ENCODE measurements at places on chromosomes 1 and 21. TPM values are rescaled to one million over a fixed set of nuclear protein-coding genes. Genes with fewer than 3 reads are reported as not detected.

DNA sequence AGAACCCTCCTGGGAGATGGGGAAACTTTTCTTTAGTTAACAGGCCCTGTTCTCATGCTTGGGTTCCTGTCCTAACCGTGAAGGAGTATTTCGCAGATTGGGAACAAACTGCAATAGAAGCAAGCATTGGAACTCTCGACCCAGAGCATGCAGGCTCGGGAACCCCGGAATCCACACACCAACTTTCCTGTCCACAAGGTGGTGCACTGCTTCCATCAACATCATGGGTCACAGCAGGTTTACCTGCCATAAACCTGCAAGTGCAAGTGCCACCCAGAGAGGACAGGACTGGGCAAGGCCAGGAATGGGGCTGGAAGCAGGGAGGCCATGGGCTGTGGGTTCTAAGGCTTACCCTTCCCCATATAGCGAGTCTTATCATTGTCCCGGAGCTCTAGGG lies 6.9 kb downstream of the ENO1 start:
- no peak for DNase-seq

DNA sequence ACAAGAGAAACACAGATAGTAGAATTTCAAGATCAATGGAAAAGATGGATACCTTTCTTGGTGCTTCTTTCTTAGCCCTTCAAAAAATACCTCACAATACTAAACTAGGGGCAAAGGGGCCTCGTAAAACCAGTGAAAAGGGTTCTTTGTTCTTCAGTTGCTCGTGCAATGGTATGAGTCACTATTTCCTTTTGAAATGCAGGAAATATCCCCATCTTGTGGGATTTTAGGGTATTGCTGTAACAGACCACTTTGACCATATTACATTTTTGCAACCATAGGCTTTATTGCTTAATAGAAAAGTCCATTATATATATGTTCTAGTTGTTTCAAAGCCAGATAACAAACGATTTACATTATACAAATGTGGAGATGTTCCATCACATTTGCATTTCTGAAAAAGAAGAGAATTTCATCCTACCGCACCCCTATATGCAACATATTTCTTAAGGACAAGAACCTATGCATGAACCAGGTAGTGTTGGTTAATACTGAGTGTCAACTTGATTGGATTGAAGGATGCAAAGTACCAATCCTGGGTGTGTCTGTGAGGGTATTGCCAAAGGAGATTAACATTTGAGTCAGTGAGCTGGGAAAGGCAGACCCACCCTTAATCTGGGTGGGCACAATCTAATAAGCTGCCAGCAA lies 88.6 kb upstream of the PKN2 start:
- no peak for DNase-seq

- DNase-seq: no peak
Observed at GRCh38 chr1:6904476-6905170, 119.4 kb downstream of the CAMTA1 start.

DNA sequence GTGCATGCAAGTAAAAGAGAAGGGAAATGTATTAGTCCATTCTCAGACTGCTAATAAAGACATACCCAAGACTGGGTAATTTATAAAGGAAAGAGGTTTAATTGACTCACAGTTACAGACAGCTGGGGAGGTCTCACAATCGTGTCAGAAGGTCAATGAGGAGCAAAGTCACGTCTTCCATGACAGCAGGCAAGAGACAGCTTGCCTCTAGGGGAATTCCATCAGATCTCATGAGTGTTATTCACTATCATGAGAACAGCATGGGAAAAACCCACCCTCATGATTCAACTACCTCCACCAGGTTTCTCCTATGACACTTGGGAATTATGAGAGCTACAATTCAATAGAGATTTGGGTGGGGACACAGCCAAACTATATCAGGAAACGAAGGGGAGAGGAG lies 8.1 kb downstream of the KRTAP21-3 start:
- DNase-seq: no peak

DNA sequence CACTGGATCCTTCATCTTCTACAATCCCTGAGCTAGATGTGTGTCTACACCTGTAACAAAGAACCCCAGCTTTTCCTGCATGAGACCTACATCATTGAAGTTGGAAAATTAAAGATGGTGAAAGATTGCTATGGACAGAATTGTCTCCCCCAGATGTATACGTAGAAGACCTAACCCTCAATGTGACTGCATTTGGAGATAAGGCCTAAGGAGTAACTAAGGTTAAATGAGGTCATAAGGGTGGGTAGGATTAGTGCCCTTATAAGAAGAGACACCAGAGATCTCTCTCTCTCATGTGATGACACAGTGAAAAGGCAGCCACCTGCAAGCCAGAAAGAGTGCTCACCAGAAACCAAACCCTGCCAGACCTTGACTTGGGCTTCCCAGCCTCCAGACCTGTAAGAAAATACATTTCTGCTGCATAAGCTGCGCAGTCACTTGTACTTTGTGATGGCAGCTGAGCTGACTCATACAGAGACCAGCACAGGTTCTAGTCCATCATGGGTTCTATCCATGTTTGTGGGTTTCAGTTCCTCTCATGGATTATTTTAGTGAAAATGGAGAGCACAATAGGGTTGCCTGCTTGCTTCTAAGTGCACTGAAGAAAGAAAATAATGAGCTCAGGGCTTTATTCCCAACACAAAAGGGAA lies 180.8 kb downstream of the TPR start:
- no peak for DNase-seq

- peak; percentile 23 for DNase-seq
Observed at GRCh38 chr1:109969146-109969829, 15.3 kb upstream of the AHCYL1 start.

DNA sequence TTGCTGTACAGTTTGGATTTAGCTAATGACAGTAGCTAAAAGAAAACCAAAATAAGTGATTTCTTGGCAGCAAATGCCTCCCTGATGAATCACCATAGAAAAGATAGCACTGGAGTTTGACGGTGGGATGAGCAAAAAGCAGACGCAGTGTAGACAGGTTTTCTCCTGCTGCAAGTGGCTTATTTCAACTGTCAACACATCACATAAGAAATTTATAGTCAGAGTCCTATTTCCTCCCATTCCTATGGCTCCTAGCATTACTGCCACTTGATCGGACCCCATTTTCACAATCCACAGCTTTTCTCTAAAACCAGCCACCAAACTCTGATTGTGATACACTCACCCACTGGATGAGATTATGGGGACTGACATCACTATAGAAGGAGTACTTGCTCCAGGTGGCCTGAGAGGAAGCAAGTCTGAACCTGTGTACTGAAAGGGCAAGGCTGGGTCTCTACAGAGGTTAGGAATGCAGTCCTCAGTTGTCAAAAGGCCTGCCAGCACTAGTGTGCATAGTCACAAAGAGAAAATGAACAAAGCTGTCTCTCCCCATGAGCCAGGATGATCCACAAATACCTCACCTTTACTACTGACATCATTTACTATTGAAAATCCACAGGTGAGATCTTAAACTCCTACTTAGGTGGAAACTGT lies 359.8 kb downstream of the LTN1 start:
- peak; percentile 42 for DNase-seq

GRCh38 chr1:41702771-41703170 lies 216.0 kb downstream of the HIVEP3 start:
- no peak for DNase-seq

GRCh38 chr1:14298806-14299205 lies 299.7 kb upstream of the KAZN start:
- DNase-seq: peak; percentile 60

DNA sequence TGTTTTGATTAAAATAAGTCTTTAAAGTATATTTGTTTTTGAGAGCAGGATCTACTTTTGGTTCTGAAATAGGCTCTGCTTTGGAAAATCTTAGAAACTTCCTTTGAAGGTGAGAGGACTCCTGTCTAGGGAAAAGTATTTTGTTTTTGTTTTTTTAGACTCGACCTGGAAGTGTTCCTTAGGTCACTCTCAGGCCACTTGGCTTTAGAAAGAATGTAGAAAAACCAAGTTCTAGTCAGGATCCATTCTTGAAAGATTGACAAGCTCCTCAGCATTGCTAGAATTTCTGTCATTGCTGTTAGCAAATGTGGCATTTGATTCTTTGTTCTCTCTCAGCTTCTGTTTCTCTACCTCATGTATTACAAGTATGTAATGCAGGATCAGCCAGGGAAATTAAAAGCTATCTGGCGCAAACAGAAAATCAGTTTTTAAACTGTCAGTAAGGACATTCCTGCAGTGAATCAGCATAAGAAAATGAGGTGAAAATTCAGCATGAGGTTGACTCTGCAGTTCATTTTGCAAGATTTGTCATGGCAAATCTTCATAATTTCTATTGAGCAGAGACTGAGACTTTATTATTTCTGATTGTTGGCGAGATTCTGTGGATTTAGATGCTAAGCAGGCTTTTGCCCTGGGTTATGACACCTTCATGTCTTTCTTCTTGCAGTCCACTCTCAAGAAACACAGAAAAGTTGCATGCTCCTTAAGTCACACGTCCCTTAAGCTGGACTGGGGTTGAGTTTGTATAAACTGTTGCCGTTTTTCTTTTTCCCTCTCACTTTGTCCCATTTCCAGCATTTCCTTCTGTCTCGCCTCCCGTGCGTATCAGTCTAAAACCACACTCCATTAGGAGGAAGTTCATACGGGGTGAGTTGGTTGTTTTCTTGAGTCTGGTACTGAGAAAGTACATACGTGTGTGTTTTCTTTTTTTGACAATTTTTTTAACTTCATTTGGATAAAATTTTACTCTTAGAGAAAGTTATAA lies 12.6 kb downstream of the NTPCR start:
- no peak for DNase-seq

- no peak for DNase-seq
Observed at GRCh38 chr1:240608707-240609106, 3.2 kb downstream of the GREM2 start.

GRCh38 chr1:21028520-21029145 lies 148.1 kb downstream of the EIF4G3 start:
- DNase-seq: no peak

- DNase-seq: peak; percentile 1
Observed at GRCh38 chr1:95512925-95513324, 278.9 kb downstream of the RWDD3 start.

DNA sequence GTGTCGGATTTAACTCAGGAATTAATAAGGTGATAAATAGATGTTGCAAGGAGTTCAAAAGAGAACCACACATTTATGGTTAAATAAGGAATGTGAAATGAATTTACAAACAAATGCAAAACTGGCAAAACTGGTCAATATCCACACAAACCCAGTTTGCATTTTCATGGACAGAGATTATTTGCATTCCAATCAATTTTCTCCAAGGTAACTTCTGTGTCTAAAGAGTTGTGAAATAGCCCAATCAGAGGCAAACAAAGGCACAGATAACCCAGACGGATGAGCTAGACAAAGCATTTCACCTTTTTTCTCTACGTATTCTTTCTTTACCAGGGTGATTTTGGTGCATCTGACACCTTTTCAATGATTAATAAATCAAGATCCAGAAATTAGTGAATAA lies 63.9 kb downstream of the MAP3K7CL start:
- DNase-seq: no peak

GRCh38 chr21:36169470-36170128 lies 13.0 kb downstream of the DOP1B start:
- no peak for DNase-seq

- DNase-seq: peak; percentile 10
Observed at GRCh38 chr1:24438423-24438901, 22.9 kb downstream of the NIPAL3 start.

DNA sequence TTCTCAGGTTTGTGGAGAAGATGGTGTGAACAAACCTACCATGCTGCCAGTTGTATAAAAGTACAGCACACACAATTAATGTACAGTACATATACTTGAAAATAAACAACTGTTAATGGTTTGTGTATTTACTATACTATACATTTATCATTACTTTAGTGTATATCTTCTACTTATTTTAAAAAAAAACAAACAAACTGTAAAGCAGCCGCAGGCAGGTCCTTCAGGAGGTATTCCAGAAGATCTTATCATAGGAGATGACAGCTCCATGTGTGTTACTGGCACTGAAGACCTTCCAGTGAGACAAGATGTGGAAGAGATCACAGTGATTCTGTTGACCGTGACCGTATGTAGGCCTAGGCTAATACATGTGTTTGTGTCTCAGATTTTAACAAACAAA lies 155.7 kb downstream of the COP1 start:
- no peak for DNase-seq

DNA sequence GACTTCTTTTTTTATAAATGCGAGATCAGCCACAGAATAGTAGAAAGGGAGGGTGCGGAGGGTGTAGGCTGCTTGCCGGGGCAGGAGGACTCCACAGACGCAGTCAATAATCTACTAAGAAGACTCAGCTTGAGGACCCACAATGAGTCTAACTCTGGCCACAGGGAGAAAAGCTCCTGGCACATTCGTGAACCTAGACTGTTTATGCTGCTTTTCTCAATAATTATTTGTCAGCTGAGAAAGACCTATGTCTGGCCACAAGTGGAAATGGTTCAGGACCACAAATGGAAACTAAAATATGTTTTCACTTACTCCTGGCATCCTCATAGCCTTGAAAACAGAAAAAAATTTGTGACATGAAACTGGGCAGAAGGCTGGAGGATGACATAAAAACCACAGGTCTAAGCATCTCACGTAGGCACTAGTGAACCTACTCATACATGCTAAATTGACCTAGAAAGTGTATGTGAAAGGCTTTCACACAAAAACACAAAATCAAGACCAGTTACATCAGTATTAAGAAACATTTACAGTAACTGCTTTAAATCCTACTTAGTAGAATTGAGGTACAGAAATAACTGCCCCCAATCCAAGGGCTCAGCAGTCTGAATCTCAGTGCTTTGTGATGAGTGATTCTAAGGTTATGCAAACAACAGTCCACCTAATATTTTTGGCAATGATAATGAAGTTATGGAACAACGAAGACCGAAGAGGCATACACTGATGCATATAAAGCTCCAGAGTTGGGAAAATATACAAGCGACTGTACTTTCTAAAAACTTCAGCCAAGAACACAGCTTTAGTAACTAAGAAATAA lies 159.5 kb downstream of the SLC45A1 start:
- no peak for DNase-seq

GRCh38 chr1:113519556-113519955 lies 129.2 kb downstream of the MAGI3 start:
- DNase-seq: peak; percentile 36

GRCh38 chr1:187987236-187987776 lies 1158.6 kb downstream of the PLA2G4A start:
- no peak for DNase-seq

- DNase-seq: peak; percentile 71
Observed at GRCh38 chr1:9792156-9793042, 31.4 kb downstream of the CLSTN1 start.

GRCh38 chr1:50521703-50522102 lies 98.5 kb upstream of the DMRTA2 start:
- no peak for DNase-seq

The KCNK2 gene
- total RNA-seq: 8.7 TPM

The AKR7A3 gene
- 0.19 TPM for total RNA-seq

The DDR2 gene
- 65.3 TPM for total RNA-seq

The CD5L gene
- total RNA-seq: not detected

The PLA2G2D gene
- total RNA-seq: not detected

The FAM72B gene
- total RNA-seq: 0.26 TPM

The S100A14 gene
- not detected for total RNA-seq

The RXFP4 gene
- total RNA-seq: not detected

The TESK2 gene
- 1.1 TPM for total RNA-seq

The NEGR1 gene
- 10.8 TPM for total RNA-seq

The SMPDL3B gene
- not detected for total RNA-seq

The UTS2 gene
- not detected for total RNA-seq

The C8B gene
- not detected for total RNA-seq

The NR5A2 gene
- total RNA-seq: not detected

Measured in myocyte (in vitro differentiated cells).